Common myeloid progenitor, CD34-positive (primary cell): ENCODE measurements at places on chromosomes 3 and 15.

- no peaks in the 10 kb centered on the region for H3K4me1 ChIP-seq
- no peak for DNase-seq
Observed at GRCh38 chr3:130310109-130310508, 35.4 kb upstream of the COL6A5 start.

GRCh38 chr15:69131362-69132220 lies 28.8 kb upstream of the GLCE start:
- no peaks in the 10 kb centered on the region for H3K36me3 ChIP-seq
- H3K27ac ChIP-seq = no peak overlapping the region
- H3K27me3 ChIP-seq = no peaks in the 10 kb centered on the region
- peaks cover 17% of the 10 kb centered on the region for H3K4me1 ChIP-seq

- DNase-seq = peak; percentile 62
- no peak overlapping the region for H3K27ac ChIP-seq
- peaks cover 35% of the 10 kb centered on the region for H3K4me1 ChIP-seq
- H3K4me3 ChIP-seq = no peak overlapping the region
- no peaks in the 10 kb centered on the region for H3K36me3 ChIP-seq
- no peaks in the 10 kb centered on the region for H3K27me3 ChIP-seq
Observed at GRCh38 chr15:69092159-69092558, 68.3 kb upstream of the GLCE start.

- H3K27ac ChIP-seq = no peak overlapping the region
- no peaks in the 10 kb centered on the region for H3K36me3 ChIP-seq
- peaks cover 5% of the 10 kb centered on the region for H3K4me1 ChIP-seq
- no peak overlapping the region for H3K4me3 ChIP-seq
- H3K27me3 ChIP-seq = no peaks in the 10 kb centered on the region
Observed at GRCh38 chr3:187966636-187967406, 187.1 kb upstream of the LPP start.

GRCh38 chr3:12630292-12630691 lies 33.6 kb downstream of the RAF1 start:
- H3K27me3 ChIP-seq = no peaks in the 10 kb centered on the region
- no peak overlapping the region for H3K4me3 ChIP-seq
- H3K4me1 ChIP-seq = peaks cover 2% of the 10 kb centered on the region
- no peaks in the 10 kb centered on the region for H3K36me3 ChIP-seq
- no peak overlapping the region for H3K27ac ChIP-seq
- no peak for DNase-seq
